Upper lobe of left lung (tissue), 6 donors: ENCODE measurements at places on chromosomes 2 and 18. TPM values are rescaled to one million over a fixed set of nuclear protein-coding genes. Genes with fewer than 3 reads are reported as not detected.
A peak's percentile ranks its signal among the peaks of the same experiment; 100 is the strongest.

The MAPK4 gene
- total RNA-seq = 4.4 TPM

The ERBB4 gene
- 6.3 TPM for total RNA-seq

DNA sequence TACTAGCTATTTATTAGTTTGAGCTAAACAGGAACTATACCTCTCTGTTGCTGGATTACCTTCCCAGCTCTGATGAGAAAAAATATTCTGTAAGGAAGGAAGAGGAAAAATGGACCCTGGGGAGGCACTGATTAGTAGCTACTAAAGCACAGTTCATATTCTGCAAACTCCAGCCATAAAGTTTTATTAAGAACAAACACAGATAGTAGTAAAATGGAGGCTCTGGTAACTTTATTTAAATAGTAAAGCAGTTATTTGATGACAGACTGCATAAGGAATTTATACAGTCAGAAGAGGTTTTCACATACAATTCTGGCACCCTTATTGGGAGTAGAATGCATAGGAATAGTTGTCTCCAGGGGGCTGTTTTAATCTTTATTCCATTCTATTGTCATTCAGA is 84.1 kb downstream of the XIRP2 start:
- DNase-seq = no peak

DNA sequence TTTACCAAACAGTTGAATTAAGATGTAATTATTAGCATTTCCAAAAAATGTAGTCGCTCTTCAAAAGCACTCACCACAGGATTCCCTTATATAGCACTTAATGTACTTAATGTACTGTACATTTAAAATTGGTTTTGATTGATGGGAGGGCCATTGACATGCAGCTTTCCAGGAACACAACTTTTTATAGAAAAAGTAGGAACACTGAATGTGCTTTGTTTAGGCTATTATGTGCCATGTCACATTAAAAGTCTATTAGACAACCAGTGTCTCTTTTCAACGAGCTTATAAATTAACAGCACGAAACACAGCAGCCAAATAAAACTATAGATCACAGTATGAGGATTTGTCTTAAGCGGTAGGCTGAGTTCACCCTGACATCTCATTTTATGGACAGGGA is 301.1 kb downstream of the PRKCE start:
- DNase-seq = no peak

- no peak for DNase-seq
Observed at GRCh38 chr2:32715391-32715841, 87.6 kb downstream of the TTC27 start.

DNA sequence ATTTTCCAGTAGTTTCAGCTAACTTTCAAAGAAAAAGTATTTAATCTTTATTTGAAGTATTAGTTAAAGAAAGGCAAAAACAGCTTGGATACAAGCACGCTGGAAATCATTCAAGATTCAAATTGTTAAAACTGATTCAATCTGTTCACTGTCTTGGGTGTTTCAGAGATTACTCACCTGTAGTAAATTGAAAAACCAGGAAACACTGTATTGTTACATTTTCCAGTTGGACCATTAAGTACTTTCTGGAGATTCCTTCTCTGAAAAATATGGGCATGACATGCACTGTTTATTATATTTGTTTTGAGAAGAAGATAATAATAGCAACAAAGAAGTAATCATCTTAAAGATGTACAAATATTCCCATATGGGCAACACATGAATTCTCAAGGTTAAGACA is 196.1 kb downstream of the UBE2E3 start:
- DNase-seq = no peak

- DNase-seq = no peak
Observed at GRCh38 chr2:236579048-236579745, 9.6 kb downstream of the ACKR3 start.

GRCh38 chr2:78202986-78203670 is 681.0 kb upstream of the LRRTM4 start:
- DNase-seq = no peak

- DNase-seq = no peak
Observed at GRCh38 chr2:120819720-120820210, 84.1 kb downstream of the GLI2 start.

- DNase-seq = peak; percentile 5
Observed at GRCh38 chr2:127618551-127619202, 27.3 kb upstream of the GPR17 start.

DNA sequence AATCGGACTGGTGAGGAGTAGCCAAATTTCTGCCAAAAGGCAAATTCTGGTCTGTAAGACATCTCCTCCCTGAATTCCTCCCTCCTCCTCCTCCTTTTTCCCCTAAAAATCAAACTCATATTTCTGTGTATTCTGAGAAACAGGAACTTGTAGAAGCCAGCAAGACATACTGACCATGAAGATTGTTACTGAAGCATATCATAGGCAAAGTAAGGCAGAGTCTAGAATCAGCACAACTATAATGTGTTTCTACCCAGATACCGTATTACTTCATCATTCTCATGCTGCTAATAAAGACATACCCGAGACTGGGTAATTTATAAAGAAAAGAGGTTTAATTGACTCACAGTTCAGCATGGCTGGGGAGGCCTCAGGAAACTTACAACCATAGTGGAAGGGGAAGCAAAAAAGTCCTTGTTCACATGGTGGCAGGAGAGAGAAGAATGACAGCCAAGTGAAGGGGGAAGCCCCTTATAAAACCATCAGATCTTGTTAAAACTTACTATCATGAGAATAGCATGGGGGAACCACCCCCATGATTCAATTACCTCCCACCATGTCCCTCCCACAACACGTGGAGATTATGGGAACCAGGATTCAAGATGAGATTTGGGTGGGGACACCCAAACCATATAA is 24.9 kb upstream of the EPC2 start:
- DNase-seq = no peak

DNA sequence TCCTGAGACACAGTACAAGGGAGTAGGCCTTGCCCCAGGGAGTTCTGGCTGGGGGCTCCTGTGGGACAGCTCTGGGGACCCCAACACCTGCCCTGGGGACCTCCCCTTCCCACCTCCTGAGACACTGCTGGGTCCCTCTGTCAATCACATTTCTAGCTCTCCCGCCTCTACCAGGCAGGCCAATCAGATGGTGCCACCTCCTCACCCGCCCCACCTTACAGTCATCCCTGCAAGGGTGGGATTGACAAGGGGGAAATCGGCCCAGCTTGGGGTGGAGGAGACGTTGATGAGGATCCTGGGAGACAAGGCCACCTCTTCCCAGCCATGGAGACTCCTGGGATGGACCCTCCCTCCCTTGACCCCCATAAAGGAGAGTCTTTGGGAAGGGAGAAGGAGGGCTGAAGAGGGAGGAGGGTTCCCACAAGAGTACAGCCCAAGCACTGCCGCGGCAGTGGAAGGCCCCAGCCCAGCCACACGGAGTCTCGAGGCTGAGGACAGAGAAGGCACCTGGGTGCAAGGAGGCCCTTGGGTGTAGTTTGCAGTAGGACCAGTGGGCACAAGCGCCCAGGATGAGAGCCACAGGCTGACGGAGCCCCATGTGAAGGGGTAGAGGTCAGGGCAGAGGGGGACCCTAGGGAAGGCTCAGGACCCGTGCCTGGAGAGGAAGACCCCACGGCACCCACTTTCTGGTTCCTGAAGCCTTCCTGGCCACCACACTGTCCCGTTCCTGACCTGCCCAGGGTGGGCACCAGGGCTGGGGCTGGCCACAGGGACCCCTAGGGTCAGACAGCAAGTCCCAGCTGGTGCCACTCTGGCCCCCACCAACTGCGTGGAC is 109.9 kb upstream of the OTOS start:
- no peak for DNase-seq

GRCh38 chr18:75492852-75493251 is 65.3 kb upstream of the SMIM21 start:
- no peak for DNase-seq
